Suppressor macrophage treated with lipopolysaccharide for 1 hour (primary cell): ENCODE measurements at places on chromosomes 11 and 22.
A peak's percentile ranks its signal among the peaks of the same experiment; 100 is the strongest.

DNA sequence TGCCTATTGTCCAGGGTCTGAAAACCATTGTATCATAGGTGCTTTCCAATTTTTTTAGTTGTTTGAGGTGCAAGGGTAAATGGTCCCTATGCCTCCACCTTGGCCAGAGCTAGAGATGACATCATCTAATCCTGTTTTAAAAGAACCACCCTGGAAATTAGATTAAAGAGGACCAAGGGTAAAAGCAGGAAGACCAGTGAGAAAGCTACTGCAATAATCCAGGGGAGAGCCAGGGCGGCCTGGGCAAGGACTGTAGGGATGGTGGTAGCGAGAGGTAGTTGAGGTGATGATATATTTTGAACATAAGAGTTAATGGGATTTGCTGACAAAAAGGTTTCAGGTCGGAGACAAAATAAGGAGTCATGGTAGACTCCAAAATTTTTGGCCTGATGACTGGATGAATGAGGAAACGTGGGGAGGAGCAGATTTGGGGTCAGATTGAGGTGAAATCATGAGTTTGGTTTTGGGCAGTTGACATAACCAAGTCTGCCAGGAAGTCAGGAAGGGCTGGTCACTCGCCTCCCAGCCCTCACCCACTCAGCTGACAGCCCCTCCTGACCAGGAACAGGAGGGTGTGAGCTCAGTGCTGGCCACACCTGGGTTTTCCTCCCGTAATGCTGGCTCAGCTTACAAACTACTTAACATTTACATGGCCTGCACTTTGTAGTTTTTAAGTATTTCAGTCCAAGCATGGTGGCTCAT lies 23.0 kb downstream of the SCN4B start:
- peak; percentile 56 for DNase-seq

DNA sequence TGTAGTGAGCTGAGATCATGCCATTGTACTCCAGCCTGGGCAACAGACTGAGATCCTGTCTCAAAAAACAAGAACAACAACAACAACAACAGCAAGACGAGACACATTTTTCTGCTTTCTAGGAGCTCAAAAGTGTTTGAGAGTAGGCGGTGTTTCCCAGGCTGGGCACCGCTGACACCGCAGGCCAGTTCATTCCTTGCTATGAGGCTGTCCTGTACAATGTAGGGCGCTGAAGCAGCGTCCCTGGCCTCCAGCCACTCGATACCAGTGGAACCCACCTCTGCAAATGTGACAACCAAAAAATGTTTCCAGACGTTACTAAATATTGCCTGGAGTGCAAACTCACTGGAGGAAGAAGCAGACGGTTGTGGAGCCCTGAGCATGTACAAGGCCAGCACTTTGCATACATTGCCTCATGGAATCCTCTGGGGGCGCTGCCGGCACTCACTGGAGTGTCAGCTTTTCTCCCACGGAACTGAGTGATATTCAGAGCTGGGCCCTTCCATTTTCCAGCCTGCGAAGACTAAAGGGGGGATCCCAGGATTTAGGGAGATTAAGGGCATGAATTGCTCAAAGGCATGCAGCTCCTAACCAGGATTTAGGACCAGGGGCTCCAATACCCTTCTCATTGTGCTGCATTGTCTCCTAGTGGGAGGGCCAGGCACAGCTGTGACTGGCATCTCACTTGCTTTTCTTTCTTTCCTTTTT lies 5.8 kb upstream of the MIEF1 start:
- peak; percentile 90 for DNase-seq

- no peak for DNase-seq
Measured at GRCh38 chr11:913043-913442, 2.4 kb upstream of the CHID1 start.

GRCh38 chr11:9762531-9762930 lies 98.7 kb downstream of the SWAP70 start:
- no peak for DNase-seq

GRCh38 chr22:19723983-19724827 lies 866 bp downstream of the GP1BB start:
- DNase-seq: peak; percentile 51

DNA sequence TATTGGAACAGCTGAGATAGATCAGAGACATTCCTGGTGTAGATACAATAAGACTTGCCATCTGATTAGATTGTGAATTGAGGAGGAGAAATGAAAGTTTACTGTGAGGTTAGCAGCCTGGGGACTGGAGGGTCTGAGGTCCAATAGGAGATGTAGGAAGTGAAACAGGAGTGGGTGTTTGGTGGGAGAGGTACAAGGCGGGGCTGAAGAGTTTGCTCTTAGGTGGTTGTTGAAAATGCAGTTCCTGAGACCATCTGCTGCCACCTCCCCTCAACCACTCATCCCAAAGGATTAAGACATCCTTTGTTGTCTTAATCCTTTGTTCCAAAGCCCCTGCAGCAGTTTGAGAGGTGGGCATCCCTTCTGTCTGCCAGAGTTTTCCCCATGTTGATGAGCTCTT lies 14.8 kb downstream of the PIWIL4 start:
- no peak for DNase-seq

DNA sequence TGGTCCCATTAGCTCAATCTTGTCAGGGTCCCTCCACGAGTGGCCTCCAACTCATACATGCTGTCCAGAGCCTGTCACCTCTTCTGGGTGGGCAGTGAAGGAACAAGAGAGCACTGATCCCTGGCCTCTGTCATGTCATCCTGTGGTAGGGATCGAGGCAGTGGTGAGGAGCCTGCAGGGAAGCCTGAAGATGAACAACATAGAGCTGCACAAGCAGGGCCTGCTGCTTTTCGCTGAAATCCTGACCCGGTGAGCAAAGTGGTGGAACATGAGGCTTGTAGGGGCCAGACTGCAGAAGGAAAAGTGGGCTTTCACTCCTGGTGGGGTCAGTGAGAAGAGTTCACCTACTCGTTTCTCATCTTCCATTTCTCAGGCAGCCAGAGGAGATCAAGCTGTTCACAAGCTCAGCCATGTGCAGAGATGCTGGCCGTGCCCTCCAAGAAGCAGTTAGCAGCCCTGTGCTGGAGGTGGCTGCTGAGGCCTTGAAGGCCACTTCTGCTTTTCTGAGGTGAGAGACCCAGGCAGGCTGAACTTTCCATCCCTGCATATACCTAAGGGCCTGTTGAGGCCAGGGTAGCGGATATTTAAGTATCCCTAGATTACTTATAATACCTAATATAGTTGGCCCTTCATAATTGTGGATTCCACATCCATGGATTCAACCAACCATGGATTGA lies 32.9 kb downstream of the MEI1 start:
- DNase-seq: no peak

- DNase-seq: no peak
Measured at GRCh38 chr11:69360606-69361005, 66.7 kb downstream of the MYEOV start.

DNA sequence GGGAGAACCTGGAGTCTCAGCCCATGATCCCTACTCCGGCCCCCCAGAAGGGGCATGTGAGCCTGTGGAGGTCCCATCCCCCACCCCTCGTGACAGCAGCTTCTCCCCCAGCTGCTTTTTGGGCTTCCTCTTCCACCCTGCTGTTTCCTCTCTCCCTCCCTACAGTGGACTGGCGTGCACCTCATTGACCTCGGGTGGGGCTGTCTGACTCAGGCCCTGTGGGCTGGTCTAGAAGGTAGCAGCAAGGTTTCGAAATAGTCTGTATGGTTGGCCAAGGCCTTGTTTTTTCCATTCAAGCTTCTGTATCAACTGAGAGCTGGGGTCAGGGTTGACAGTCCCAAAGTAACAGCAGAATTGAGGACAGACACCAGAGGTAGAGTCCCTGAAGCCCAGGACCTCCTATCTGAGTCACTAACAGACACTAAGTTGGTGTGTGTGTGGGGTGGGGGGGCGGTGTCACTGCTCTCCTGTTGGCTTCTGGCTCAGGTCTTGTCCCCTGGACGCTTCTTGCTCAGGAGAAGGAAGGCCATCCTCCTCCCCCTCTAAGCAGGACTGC lies 7.7 kb downstream of the SLC37A2 start:
- DNase-seq: peak; percentile 86

DNA sequence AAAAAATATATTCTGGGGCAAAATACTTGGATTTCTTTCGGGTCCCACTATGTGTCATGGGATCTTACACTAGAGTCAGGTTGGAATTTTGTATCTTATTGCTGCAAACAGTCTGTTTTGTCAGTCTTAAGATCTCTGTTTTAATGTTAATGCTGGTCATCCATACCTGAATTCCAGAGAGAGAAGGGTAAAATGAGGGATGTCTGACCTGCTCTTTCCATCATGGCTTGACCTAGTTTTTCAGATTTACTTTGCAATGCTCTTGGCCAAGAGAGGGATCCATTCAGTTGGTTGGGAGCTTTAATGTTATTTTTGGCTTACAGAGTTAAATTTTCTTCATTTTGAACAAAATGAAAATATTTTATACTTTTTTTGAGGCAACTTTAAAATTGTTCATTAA lies 117.2 kb downstream of the CASP12 start:
- DNase-seq: no peak

DNA sequence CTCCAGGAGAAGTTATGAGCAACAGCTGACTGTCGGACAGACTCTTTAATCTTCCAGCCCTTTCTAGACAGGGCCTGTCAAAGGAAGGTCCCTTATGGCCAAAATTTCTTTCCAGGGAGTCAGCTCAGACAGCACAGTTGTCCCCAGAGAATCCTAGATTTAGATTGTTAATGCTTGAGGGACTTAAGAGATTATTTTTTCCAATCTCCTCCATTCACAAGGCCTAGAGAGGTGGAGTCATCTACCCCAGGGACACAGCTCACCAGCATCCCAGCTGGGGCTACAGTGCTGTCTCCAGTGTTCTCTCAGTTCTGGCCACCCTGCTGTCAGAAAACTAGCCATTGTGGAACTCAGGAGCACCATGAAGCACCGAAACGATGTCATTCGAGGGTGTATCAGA lies 7.8 kb downstream of the DSCAML1 start:
- no peak for DNase-seq

GRCh38 chr11:17275400-17276235 lies 921 bp upstream of the NUCB2 start:
- no peak for DNase-seq

- peak; percentile 61 for DNase-seq
Measured at GRCh38 chr11:113778111-113778910, 1.3 kb upstream of the CLDN25 start.

DNA sequence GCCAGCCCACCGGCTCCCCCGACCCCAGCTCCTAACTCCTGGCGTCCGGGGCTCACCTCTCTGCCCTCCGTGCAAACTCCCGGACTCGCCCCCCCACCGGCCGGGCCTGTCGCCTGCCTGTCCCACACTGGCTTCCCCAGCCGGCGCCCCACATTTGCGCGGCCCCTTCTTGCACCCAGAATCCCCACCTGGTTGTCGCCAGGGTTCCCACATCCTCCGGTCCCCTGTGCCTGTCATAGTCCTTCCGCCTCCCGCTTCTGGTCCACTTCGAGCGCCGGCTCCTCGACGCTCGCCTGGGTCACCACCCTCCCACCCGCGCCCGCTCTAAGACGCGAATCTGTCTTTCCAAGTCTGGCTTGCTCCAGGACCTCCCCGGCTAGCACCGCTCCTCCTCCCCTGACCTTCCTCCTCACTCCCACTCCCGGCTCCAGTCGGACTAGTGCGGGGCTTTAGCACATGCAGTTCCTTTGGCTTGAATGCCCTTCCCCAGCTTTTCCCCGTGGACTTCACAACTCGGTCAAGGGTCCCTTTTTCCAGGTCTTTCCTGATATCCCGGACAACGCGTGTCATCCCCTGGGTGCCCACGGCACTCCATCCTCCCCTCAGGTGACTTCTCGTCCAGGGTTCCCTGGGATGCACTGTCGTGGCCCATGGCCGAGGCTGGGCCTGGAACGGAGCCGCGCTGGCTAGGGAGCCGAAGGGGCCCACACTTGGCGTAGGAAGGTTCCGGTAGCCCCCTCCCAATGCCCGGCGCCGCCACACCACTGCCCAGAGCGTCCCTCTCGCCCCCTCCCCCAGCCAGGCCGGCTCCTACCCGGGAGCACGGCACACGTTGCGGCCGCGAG lies 635 bp downstream of the SCARF2 start:
- no peak for DNase-seq

DNA sequence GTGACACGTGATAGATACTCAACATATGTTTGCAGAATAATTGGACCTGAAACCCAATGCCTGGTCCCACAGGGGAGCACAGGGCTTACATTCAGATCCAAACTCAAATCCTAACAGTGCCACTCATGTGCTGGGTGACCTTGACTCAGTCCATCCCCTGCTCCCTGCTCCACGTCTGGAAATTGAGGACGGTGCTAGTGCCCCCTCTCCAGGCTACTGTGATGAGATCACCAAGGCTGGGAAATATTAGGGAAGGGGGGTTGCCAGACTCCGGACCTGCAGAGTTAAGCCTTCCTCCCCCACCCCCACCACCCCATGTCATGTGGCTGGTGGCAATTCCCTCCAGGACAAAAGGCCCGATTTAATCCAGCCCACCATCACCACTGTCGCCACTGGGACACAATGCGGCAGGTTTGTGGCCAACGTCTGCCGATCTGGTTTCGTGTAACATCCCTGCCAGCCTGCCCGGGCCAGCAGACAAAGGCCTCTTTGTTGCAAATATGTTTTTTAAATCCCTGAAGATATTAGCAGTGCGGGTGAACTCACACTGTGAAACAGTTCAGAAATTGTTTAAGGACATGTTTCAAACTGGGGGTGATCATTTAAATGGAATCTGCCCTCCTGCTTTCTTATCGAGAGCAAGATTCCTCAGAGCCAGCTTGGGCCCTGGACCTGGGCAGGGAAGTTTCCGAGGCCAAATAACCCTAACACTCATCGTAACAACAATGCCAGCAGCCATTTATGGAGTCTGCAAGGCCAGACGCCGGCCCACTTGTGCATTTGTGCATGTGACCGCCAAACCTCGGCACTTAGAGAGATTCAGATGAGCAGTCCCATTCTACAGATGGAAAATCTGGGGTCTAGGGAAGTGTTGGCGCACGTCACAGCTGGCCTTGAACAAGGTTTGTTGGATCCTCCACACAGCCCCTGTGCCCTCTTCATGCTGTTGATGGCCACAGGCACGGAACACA lies 19.6 kb upstream of the MN1 start:
- no peak for DNase-seq

DNA sequence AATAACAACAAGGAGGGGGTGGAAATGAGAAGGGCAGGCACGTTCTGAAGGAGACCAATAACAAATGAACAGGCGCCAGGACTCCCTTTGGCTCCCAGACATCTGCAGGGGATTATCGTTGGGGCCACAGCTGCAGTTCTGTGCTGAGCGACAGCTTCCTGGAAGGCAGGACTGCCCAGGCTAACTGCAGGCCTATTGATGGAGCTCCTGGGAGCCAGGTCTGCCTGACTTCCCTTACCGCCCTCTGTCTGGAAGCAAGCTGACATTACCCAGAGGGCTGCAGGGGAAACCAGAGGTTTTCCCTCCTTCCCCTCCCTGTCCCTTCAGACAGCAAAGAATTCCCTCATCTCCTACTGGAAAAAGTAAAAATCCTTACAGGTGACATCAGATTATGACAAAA lies 5.0 kb downstream of the DRD2 start:
- DNase-seq: no peak

GRCh38 chr11:12131943-12132789 lies 21.8 kb downstream of the MICAL2 start:
- DNase-seq: no peak

DNA sequence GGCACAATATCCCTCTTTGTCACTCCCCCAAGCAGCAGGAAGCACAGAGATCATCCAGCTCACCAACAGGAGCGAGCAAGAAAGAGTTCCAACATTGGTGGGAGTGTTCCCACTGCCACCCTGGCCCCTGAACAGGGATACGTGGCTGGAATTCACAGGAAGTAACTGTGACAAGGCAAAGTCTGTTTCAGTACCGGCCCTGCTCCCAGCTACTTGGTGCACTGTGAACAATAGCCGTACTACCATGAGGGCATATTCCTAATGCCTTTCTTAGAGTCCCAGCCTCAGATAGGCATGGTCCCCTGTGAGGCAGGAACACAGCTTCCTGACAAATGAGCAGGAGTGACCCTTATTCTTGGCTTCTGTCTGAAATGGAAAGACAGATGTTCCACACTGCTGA lies 1.8 kb upstream of the SLC37A2 start:
- no peak for DNase-seq

- DNase-seq: no peak
Measured at GRCh38 chr11:119310682-119311052, 6.3 kb downstream of the MCAM start.
